KBM-7 (cell line): ENCODE measurements at places on chromosomes 4 and X.

DNA sequence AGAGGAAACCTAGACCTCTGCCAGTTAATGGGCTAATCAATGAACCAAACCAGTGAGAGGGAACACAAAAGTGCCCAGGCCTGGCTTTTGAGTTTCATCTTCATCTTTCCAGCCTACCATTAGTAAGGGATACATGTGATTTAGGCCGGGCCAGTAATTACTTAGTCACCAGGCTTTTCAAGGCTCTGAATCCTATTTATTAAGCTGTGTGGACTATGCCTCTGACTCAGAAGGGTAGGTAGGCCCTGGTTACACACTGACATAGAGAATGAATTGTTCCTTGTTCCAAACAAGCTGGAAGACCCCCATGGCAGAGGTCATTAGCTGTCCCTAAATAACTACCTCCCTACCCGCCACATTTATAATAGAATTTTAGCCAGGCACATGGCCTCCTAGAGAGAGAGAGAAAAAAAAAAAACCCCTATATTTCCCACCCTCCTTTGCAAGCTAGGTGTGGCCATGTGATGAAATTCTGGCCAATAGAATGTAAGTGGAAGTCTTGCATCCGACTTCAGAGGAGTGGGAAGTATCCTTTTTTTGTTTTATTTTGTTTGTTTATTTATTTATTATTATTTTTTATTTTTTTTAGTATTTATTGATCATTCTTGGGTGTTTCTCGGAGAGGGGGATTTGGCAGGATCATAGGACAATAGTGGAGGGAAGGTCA lies 112.3 kb upstream of the BCOR start:
- no peak for DNase-seq

GRCh38 chrX:107700317-107700774 lies 72.0 kb downstream of the PRPS1 start:
- peak; percentile 51 for DNase-seq

DNA sequence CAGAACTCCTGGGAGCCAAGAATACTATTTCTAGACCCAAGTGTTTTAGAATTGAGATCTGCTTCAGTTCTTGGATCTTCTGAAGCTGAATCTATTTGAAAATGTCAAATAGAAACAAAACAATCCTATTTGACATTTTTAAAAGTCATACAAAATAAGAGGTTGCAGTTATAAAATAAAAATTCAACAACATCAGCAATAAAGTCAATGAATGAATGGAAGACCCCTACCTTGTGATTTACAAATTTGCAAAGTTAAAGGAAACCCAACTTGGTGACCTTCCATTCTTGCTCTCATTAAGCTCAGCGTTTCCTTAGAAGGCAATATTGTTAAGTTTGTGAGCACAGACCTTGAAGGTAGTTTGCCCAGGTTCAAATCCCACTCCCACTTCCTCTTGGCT lies 531.8 kb upstream of the TENM3 start:
- no peak for DNase-seq

GRCh38 chr4:2507855-2508254 lies 28.6 kb upstream of the FAM193A start:
- DNase-seq, result no peak

- no peak for DNase-seq
Observed at GRCh38 chr4:124803026-124803425, 90.5 kb upstream of the ANKRD50 start.

GRCh38 chr4:156138781-156139280 lies 185.2 kb upstream of the CTSO start:
- DNase-seq, result no peak

DNA sequence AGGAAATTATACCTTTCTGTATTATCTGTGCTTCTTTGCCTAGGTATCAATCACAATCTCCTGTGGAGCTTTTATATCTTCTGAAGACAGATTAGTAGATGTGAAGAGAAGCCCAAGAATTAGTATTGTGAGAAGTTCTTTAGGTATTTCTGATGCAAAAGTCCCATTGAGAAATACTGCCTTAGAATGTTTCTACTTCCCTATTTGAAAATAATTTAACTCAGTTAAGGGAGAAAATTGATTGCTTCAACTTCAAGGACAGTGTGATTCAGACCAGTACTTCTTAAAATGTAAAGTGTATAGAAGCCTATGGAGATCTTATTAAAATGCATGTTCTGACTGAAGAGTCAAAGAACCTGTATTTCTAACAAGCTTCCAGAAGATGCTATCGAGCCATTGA lies 9.0 kb downstream of the EIF1AX start:
- no peak for DNase-seq

- DNase-seq, result no peak
Observed at GRCh38 chr4:9989918-9990635, 31.2 kb downstream of the SLC2A9 start.

- no peak for DNase-seq
Observed at GRCh38 chr4:153936121-153936520, 147.2 kb upstream of the SFRP2 start.

DNA sequence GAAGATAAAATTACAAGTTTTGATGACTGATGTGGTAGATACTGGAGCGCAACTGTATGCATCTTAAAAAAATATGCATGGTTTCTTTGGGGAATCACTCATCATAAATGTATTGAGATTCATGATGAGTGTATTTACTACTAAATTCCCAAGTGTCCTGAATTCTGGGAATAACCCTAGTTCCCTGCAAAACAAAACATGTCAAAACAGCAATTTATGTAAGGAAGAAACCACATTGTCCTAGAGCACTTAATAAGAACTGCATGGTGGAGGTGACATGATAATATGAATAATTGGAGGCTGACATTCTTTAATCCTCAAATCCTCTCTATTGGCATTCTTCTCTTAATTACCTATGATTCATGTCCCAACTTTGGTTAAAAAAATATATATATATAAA lies 1804.7 kb downstream of the STIM2 start:
- no peak for DNase-seq

- peak; percentile 90 for DNase-seq
Observed at GRCh38 chr4:85725721-85726170, 250.8 kb downstream of the ARHGAP24 start.

- DNase-seq, result no peak
Observed at GRCh38 chr4:101801958-101802357, 11.4 kb downstream of the BANK1 start.

- no peak for DNase-seq
Observed at GRCh38 chr4:39814403-39815185, 116.7 kb downstream of the UBE2K start.

GRCh38 chrX:110346681-110347080 lies 12.0 kb upstream of the RTL9 start:
- DNase-seq, result no peak
